ENCODE measurements at places on chromosomes 7 and 10.

DNA sequence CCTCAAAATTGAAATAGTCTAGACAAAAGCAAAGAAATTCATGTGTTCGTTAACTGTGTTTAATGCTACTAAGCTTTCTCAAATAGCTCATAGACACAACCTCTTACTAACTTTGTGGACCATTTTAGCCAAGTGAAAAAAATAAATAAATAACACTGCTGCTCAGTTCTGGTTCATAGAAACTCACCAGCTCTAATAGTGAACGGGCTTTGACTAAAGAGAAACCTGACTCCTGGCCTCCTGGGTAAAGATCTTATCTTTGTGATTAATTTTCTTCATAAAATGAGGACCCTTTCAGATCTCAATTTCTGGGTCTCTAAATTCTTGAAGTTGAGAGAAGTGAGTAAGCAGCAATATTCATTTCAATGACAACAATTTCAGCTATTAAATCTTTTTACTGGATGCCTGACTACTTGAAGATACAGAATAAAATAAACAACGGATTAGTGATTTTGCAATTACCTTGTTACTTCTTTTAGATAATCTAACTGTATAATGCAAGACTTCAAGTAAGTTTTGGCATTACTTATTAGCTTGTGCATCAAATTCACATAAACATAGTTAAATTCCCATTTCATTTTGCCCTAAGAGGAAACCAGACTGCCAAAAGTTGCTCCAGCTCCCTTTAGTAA, 3.1 kb downstream of the CADPS2 start:
- DNase-seq, result no peak

DNA sequence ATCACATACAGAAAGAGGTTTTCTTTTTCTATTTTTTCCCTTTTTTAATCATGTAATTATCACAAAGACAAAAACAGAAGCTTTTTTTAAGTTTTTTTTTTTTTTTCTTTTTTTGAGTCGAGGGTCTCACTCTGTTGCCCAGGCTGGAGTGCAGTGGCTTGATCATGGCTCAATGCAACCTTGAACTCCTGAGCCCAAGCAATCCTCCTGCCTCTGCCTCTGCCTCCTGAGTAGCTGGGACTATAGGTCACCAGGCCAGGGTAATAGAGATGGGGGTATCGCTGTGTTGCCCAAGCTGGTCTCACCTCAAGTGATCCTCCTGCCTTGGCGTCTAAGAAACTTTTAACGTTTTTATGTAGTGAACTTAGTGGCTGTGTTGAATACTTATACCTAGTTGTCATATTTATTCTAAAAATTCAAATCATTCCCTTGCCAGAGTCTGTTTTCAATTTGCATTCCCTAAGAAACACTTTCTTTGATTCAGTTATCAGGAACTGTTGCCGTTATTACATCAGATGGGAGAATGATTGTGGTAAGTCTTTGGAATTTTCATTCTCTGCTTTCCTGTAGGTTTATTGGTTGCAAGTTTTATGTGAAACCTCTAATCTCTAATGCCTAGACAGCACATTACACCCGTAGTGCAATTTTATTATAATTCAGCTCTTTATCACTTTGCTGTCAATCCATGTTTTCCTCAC, 1.3 kb downstream of the LSM8 start:
- no peak for DNase-seq

- no peak for DNase-seq
These were observed 137.9 kb downstream of the RAPGEF5 start for GRCh38 chr7:22219036-22219435.

GRCh38 chr7:116812860-116813259, 49.5 kb upstream of the CAPZA2 start:
- DNase-seq, result no peak

DNA sequence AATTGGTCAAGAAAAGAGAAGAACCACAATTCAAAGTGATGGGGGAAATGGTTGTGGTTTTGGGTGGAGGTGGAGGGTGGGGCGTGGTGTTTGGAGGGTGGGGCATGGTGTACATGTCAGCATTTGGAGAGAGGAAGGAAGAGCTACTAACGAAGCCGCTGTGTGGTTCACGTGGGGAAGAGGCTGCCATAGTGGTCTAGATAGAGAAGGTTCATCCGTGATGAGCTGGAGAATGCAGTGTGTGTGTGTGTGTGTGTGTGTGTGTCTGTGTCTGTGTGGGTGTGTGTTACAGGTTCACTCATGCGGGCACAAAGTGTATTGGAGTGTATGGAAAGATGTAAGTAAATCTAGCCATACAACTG, 6.1 kb upstream of the VCL start:
- DNase-seq, result no peak

- DNase-seq, result peak; percentile 76
These were observed 9.4 kb upstream of the PSAP start for GRCh38 chr10:71860243-71861029.

- DNase-seq, result no peak
These were observed 52.4 kb downstream of the ARMH3 start for GRCh38 chr10:102003541-102003940.

GRCh38 chr7:30838008-30838407, 66.8 kb downstream of the MINDY4 start:
- DNase-seq, result no peak

DNA sequence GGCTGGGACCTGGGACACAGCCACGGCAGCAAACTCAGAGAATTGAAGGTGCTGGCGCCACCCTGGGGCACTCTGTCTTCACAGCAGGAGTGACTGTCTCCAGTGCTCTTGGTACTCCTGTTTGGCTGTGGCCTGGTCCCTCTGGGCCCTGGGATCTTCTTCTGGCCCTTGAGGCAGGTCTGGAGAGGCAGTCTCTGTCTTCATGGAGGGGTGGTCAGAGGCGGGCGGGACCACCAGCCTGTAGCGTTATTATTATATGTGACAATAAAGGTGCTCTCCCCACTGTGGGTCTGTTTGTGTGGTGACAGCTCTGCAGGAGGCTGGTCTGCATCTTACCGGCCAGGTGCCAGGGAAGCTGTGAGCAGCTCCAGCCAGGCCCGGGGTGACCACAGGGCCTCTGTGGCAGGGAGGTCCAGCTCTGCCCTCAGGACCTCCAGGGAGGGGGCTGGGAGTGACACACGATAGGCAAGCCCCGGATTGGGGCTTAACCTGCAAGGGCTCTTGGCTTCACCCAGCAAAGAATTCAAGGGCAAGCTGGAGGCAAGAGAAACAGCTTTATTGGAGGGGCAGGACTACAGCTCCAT, 70.3 kb downstream of the MYL10 start:
- DNase-seq, result peak; percentile 11

DNA sequence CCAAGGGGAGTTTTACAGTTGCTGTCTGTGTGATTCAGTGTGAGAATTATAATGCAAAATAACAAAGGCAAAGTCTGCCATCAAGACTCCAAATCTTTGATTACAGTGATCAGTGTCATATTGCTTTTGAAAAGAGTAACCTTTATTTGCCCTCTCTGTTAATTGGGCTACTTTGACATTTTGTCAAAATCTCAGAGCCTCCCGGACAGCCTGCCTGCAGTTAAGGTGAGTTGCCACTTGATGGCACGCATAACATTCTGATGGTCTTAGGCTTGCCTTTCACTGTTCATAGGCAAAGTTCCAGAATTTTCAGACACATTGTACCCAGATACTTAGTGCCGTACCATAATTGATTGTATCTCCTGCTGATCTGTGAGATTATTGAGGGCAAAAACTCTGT, 253.5 kb downstream of the ABCA13 start:
- peak; percentile 65 for DNase-seq

- DNase-seq, result peak; percentile 25
These were observed 8.4 kb downstream of the IFIT2 start for GRCh38 chr10:89310056-89310893.

- peak; percentile 23 for DNase-seq
These were observed 77.5 kb downstream of the ARID5B start for GRCh38 chr10:61978965-61979364.

GRCh38 chr10:3207351-3207750, 34.8 kb upstream of the PITRM1 start:
- no peak for DNase-seq

GRCh38 chr7:140041659-140042385, 20.9 kb downstream of the PARP12 start:
- no peak for DNase-seq

- no peak for DNase-seq
These were observed 33.8 kb downstream of the UBE2H start for GRCh38 chr7:129918922-129919321.

GRCh38 chr10:122460891-122461293, 461 bp upstream of the HTRA1 start:
- no peak for DNase-seq

- peak; percentile 0 for DNase-seq
These were observed 53.2 kb upstream of the ZNF33B start for GRCh38 chr10:42691361-42692120.

DNA sequence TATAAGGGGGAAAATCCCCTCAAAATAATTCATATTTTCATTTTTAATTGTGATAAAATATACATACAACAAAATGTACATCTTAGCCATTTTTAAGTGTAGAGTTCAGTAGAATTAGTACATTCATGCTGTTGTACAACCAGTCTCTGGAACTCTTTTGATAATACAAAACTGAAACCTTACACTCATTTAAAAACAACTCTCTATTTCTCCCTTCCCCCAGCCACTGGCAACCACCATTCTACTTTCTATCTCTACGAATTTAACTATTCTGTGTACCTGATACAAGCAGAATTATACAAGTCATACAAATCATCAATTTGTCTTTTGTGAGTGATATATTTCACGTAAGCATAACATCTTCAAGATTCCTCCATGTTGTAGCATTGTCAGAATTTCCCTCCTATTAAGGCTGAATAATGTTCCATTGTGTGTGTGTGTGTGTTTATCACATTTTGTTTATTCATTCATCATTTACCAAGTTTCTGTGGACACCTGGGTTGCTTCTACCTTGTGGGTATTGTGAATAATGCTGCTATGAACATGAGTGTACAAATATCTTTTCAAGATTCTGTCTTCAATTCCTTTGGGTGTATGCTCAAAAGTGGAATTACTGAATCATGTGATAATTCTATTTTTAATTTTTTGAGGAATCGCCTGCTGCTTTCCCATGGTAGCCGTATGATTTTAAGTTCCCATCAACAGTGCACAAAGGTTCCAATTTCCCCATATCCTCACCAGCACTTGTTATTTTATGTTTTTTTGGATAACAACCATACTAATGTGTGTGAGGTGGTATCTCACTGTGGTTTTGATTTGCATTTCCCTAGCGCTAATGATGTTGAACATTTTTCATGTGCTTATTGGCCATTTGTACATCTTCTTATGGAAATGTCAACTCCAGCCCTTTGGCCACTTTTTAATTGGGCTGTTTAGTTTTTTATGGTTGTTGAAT, 4.7 kb upstream of the EBLN1 start:
- no peak for DNase-seq

- no peak for DNase-seq
These were observed 22.5 kb downstream of the CEP41 start for GRCh38 chr7:130418306-130418705.

DNA sequence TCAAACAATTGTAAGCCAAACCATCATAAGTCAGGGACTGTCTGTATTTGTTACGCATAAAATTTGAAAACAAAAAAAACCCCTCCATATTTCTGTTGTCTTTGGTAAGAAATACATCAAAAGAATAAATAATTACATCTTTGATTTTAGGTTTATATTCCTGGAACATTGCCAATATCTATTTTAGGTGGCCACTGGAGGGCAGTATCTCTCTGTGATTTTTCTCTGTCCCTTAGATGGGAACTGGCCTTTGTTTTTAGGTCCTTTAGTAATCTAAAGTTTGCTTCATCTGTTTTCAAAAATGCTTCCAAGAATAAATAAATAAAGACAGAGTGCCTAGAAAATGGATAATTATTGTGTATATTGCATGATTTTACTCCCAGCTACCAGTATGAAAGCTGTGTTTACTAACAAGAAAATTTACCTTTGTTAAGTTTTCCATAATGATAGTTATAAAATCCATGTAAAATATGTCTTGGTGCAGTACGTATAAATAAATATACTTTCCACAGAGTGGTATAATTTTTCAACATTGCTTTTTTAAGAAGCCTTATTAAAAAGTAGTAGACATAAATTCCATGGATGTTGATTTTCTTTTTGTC, 64.2 kb downstream of the PHYHIPL start:
- peak; percentile 66 for DNase-seq

DNA sequence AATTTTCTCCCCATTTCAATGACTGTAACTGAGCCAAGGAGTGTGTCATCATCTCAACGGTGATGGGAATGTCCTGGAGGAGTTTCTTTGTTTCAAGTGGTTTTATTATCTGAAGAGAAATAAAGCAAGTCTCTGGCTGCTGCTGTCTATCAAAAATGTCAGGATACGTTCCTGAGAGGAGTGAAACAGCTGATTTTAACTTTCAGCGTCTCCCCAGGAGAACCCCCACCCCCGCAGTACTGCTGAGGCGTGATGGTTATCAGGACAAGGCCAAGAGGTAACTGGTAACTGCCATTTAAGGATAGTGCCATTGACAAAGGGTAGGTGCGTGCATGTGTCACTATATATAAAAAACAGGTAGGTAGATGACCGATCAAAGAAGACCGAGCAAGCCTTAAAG, 70.3 kb upstream of the LRGUK start:
- DNase-seq, result no peak

DNA sequence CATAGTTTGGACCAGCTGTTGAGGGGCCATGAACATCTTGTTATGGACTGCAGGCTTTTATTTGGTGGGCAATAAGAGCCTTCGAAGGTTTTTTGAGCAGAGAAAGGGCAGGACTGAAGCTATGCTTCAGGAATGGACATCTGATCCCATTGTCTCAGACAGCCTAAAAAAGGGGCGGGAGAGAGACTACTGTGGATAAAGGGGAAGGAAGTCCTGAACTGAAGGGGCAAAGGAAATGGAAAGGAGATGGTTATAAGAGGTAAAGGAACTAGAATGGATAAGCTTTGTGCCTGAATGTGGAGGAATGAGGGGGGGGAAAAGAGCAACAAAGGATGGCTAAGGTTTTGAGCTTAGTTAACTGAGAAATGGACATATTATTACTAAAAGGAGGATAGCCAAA, 172.5 kb downstream of the SKAP2 start:
- DNase-seq, result peak; percentile 13

- DNase-seq, result no peak
These were observed 374.3 kb downstream of the GRID1 start for GRCh38 chr10:85992324-85992723.

- DNase-seq, result peak; percentile 14
These were observed 337.4 kb downstream of the CRPPA start for GRCh38 chr7:16083931-16084330.

DNA sequence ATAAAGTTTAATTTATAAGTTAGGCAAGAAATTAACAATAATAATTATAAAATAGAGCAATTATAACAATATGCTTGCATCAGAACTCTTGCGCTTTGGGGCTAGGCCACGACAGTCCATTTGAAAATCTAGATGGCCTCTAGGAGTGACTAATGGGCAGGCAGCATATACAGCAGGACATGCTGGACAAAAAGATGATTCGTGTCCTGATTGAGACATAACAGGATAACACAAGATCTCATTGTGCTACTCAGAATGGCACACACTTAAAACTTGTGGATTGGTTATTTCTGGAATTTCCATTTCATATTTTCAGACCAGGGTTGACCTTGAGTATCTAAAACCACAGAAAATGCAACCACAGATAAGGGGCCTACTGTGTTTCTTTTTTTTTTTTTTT, 27.5 kb downstream of the CTNNA3 start:
- DNase-seq, result no peak

DNA sequence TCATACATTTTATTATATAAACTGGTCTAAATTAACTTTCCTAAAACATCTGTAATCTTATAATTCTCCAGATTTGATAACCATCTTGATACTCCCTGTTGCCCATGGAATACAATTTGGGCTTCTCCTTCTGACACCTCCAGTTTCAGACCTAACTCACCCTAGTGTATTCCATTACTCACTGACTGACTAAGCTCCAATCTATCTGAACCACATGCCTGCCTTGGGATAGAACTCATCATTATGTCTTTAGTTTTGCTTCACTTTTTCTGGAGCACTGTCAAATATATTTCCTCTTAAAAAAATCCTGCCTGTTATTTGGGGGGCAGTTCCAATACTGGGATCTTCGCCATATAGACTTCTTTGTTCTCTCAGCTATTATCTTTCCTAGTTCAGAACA, 4.9 kb upstream of the FOXP2 start:
- no peak for DNase-seq
